Activated CD8-positive, alpha-beta T cell treated with anti-CD3 and anti-CD28 coated beads, Interleukin-2, amount 10 ng/mL, durations not matched to agents 7 days and 5 days (primary cell): ENCODE measurements at places on chromosomes 5 and 9. TPM values are rescaled to one million over a fixed set of nuclear protein-coding genes. Genes with fewer than 3 reads are reported as not detected.

Gene TAF11L3
- not detected for total RNA-seq

Gene LHX3
- not detected for total RNA-seq

Gene SH3PXD2B
- total RNA-seq: 0.21 TPM

Gene TXNDC8
- total RNA-seq: not detected

Gene SIGMAR1
- 66.9 TPM for total RNA-seq
